ENCODE measurements at places on chromosomes 1 and 21.

DNA sequence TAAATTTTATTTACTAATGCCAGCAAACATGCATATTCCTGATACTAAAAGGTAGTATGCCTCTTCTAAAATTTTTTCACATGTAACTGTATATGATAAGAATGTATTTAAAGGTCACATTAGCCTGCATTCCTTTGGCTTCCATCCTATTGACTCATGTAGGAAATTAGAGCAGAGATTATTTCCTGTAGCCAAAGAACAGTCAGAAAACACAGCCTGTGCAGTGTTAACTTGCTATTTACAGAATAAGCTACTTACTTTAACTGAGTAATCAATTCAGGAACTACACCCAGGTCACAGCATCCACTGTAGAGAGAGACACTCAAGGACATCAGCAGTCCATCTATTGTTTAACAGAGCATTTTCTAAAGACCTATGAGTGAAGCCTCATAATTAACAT, 154.5 kb upstream of the ADGRL4 start:
- no peak for DNase-seq

GRCh38 chr1:234861761-234862160, 251.8 kb upstream of the IRF2BP2 start:
- DNase-seq: no peak

- DNase-seq: no peak
Observed at GRCh38 chr1:58979086-58979485, 195.2 kb upstream of the JUN start.

DNA sequence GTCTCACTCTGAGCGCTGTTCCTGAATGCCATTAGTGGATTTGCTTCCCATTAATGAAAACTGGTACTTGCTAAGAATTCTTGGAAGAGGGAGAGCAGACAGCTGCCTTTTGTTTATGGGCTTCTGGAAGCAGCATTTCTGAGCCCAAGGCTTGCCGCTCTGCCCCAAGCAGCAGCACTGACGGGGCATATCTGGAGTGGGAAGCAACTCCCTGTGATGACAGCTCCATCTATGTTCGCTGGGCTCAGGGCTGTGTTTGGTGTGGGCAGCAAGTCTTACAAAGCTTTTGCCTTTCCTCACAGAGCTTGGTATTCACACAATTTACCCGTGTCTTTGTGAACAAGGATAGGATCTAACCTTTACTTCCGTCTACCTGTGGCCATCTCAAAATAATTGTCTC, 72.2 kb downstream of the DDX20 start:
- DNase-seq: no peak

DNA sequence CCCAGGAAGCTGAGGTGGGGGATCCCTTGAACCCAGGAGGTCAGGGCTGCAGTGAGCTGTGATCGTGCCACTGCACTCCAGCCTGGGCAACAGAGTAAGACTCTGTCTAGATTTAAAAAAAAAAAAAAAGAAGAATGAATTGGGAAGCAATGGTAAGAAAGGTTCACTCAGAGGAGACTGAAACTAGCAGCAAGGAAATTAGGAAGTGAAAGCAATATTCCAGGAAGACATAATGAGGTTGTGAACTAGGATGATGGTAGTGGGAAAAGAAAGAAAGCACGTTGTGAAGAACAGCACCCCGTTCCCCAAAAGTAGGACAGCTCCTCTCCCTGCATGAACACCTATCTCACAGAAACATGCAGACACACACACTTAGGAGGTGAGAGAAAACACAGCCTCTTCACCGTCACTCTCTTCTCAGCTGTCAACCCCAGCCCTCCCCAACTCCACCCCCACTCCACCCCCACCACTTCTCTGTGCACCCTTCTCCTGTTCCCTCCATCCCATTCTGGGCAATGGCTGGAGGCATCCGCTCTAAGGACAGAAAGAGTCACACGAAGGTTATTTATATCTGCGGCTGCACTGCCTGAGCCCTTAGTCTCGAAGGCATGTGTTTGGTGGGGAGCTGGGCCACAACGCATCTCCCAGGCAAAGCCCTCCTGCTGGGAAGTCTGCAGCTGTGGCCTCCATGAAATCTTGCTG, 101.8 kb upstream of the LPGAT1 start:
- DNase-seq: no peak

GRCh38 chr1:165129568-165130164, 226.8 kb downstream of the LMX1A start:
- DNase-seq: peak; percentile 67

GRCh38 chr1:19735440-19736127, 64.1 kb downstream of the TMCO4 start:
- peak; percentile 96 for DNase-seq

- no peak for DNase-seq
Observed at GRCh38 chr1:88021529-88021928, 662.5 kb upstream of the PKN2 start.

DNA sequence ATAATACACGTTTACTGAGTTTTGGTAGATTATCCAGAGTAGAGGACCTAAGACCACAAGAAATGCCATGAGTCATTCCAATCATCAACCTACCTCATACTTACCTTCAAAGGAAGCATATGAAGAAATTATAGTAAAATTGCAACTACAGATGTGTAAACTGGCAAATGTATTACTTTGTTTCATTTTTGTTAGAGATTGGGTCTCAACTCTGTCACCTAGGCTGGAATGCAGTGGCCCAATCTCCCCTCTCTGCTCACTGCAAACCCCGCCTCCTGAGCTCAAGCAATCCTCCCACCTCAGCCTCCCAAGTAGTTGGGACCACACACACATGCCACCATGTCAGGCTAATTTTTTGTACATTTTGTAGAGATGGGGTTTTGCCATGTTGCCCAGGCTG, 5.2 kb downstream of the TMCO1 start:
- DNase-seq: no peak

GRCh38 chr1:186175588-186175987, 199.5 kb downstream of the TPR start:
- DNase-seq: no peak

DNA sequence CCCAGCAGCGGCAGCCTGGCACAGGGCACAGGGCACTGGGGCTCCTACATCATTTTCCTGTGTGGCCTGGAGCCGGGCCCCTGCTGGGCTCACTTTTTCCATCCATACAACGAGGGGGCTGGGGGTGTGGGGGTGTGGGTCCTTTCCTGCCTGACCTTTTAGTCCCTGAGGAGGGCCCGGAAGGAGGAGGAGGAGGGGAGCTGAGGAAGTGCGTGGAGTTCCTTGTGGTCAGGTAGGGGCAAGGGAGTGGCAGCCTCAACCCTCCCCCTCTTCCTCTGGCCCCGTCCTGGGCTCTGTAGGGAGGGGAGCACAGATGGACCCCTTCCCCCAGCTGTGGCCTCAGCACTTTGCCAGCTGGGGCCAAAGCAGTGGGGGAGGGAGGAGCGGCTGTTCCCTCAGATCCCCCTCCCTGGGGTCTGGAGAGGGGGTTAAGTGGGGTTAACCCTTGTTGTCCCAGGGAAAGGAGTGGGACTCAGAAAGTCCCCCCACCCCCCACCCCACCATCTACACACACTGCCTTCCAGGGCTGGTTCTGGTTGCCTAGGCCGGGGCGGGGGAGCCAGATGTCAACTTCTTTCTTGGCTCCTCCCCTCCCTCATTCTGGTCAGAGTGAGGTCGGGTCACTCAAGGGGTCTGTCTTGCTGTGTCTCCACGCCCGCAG, 5.7 kb downstream of the NTRK1 start:
- DNase-seq: no peak

DNA sequence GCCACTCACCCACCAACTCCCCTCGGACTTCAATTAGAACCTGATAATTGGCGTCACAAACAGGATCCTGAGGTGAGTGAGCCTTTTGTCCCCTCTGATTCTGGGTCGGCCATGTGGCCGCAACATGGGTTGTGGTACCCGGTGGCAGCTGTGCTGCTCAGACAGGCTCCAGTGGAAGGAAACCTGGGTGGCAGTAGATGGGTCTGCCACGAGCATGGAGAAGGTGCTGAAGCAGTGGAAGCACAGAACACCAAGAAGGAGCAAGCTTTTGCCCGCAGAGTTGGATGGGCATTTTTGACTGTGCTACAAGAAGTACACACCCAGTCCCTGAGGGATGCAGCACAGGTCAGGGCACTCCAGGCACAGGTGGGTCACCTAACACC, 16.5 kb upstream of the UBE2U start:
- DNase-seq: no peak

GRCh38 chr1:22543679-22544078, 19.6 kb upstream of the EPHA8 start:
- no peak for DNase-seq

- DNase-seq: no peak
Observed at GRCh38 chr1:245879091-245879490, 628.0 kb downstream of the SMYD3 start.

DNA sequence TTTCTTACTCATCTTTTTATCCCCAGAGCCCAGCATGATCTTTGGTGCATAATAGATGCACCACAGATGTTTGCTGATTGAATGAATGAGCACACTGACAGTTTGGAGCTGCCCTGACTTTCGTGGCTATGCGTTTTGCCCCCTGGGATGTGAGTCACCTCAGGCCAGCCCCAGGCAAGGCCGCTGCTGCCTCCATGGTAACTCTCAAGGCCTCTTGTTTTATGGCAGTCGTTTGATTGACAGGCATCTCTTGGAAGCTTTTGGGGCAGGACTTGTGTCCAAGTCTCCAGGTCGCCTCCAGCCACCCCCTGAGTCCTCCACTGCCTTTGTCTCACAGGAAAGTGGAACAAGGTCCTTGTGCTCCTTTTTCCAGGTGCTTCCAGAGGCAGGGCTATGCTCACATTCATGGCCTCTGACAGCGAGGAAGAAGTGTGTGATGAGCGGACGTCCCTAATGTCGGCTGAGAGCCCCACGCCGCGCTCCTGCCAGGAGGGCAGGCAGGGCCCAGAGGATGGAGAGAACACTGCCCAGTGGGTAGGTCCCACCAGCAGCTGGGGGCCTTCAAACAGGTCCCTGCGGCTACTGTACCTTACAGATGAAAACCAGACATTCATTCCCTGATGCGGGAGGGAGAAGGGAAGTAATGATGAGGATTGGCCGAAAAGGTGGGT, 11.2 kb downstream of the PSEN2 start:
- DNase-seq: no peak

DNA sequence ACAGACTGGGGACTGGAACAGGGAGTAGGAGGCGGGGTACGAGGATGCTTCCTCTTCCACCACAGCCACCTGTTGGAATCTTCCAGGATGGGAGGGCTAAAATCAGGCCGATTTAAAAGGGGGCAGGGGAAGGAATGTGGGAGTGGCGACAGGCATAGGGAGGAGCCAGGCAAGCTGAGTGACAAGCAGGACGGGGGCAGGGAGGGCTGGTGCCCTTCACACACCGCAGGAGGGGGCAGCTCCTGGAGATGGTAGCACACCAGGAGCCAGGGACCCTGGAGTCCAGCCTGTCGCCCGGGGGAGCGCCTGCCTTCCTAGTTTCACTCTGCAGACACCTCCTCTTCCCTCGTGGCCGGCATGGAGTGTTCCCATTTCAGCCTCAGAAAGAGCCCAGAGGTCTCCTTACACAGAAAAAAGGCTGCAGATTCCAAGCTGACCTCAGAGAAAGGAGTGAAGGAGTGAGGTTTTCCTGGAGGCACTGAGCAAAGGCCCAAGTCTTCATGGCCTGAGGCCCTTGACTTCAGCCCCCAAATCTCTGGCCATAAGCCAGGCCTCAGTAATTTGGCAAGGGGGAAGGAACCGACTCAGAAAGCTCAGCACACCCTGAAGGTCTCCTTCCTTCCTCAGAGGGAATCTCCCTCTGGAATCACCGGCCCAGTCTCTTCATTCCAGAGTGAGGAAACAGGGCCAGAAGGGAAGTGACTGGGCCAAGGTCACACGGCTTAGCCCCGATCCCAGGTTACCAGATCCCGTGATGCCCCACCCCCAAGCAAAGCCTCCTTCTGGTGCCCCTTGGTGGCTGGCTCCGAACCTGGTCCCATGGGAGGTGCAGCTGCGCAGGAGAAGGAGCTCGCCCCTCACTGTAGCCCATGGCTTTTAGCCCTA, 8.1 kb downstream of the BLACAT1 start:
- DNase-seq: no peak
